Stimulated activated CD4-positive, alpha-beta T cell treated with anti-CD3 and anti-CD28 coated beads, Interleukin-4, amount 100 ng/mL, for 24 hours (primary cell): ENCODE measurements at places on chromosomes 1 and 21.

DNA sequence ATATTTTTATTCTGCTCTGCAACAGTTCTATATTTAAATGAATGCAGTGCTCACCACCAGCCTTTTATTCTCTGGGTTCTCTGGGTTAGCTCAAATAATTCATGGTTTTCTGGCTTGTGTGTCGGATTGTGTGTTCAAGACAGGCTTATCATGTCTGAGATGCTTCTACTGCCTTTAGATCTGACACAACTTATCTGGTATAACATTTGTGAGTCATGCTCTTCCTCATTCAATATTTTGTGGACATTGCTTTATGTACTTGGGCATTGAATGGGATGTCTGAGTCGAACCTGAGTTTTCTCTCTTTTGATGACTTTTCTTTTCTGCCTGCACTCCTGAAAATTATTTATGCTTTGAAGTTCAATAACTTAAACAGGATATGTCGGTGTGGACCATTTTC, 17.6 kb upstream of the PKP1 start:
- no peak for DNase-seq

DNA sequence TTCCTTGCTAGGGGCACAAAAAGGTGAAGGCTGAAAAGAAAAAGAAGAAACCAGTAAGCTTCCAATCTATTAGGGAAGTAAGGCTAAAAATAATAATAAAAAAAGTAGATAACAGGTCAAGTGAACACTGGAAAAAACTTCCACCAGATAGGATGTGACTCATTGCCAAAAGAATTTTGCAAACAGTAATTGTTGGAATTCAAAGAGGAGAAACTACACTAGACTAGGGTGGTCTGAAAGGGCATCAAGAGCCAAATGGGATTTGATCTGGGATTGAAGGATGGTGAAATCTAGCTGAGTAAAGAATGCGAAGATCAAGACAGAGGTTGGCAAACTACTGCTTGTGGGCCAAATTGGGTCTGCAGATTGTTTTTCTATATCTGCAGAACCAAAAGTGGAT, 6.0 kb upstream of the ST6GALNAC3 start:
- no peak for DNase-seq

DNA sequence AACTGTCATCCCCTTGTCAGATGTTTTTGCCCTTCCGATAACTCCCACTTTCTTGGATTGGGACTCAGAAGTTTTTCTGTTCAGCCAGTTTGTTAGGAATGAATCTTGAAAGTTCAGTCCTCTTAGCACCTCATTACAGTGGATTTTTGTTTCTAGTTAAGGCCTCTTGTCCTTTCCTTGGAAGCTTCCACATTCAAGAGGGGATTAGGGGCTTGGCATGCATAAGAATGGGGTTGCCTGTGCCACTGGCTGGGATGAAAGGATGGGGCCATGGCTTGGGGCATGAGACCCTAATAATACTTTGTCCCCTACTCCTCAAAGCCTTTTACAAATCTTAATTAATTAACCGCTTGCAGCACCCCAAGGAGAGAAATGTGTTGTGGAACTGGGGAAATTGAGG, 2.4 kb upstream of the DHDDS start:
- no peak for DNase-seq

- DNase-seq: no peak
Measured at GRCh38 chr1:184698969-184699368, 55.7 kb downstream of the EDEM3 start.

DNA sequence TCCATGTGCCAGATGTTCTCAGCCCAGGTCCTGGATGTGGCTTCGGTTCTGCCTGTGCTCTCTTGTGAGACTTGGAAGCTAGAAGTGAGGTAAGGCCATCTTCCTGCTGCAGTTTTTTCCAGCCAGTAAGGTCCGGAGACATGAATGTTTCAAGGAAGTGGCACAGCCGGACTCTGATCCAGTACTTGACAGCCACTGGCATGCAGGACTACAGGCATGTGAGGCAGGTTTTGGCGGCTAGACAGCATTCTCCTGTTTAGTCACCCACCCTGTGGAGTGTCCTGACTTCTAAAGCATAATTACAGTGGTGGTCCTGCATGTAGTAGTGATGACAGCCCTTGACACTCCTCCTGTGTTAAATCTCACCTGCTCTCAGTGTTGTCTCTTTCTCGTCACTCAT, 72.3 kb downstream of the TNFSF4 start:
- no peak for DNase-seq

GRCh38 chr1:109365642-109366204, 32.0 kb downstream of the SORT1 start:
- DNase-seq: no peak

GRCh38 chr1:210558302-210558701, 229.6 kb downstream of the HHAT start:
- no peak for DNase-seq

- DNase-seq: no peak
Measured at GRCh38 chr1:54135436-54136120, 17.2 kb downstream of the CDCP2 start.

DNA sequence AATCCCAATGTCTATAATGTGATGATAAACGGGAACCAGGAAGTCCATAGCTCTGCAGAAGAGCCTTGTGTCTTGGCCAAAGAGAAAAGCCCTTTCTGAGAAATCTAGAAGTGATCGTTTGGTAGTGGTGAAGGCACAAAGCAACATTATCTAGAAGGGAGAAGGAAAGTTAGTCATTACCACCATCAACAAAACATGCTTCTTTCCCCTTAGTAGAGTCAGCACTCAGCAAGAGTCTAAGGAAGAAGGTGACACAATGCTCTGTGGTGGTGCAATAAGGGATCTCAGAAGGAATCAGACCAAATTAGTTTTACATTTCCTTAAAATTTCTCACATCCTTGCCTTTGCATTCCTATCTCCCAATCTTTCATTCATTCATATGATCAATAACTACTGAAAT, 134.4 kb upstream of the PRDX6 start:
- no peak for DNase-seq

GRCh38 chr1:222233444-222234158, 314.3 kb downstream of the HHIPL2 start:
- no peak for DNase-seq

DNA sequence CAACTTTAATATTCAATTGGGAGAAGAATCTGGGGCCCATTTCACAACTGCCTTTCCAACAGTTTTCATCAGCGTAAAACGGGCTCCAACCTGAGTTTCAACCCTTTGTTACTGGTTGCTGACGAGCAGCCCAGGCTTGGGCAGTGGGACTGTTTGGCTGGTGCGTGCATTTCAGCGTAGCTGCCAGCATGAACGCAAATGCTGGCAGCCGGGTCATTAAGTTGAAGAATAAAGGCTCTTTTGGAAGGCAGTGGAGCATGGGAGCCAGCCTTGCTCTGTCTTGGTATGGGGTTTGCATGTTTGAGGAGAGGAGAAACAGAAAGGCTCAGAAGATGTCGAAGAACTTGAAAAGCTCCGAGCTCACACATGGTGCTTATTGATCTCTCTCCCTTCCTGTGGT, 40.7 kb downstream of the WDR3 start:
- DNase-seq: no peak

DNA sequence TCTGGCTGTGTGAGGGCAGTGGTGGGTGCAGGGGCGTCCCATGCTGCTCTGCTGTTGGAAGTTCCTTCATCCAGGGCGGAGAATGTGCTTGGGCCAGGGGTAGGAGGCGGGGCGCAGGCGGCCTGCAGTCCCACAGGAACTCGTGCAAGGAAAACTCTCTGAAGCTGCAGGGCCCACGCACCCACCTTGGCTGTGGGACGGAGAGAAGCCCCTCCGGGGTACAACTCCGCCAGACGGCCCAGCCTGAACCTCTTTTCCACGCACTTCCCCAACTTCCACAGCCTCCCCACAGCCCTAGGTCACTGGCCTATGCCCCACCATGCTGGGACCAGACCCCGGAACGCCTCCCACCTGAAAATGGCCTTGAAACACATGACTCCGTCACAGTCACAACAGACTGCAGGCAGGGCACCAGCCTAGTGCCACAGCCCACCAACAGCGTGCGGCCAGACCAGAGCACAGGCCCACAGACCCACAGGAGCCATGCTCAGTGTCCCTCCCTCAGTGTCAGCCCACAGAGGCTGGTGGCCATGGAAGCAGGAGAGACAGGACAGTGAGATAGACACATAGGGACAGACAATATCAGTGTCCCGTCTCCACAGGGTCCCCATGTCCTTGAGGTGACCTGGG, 47.8 kb downstream of the WNT9A start:
- no peak for DNase-seq
